WTC11 (cell line): ENCODE measurements at places on chromosomes 11 and 22.

DNA sequence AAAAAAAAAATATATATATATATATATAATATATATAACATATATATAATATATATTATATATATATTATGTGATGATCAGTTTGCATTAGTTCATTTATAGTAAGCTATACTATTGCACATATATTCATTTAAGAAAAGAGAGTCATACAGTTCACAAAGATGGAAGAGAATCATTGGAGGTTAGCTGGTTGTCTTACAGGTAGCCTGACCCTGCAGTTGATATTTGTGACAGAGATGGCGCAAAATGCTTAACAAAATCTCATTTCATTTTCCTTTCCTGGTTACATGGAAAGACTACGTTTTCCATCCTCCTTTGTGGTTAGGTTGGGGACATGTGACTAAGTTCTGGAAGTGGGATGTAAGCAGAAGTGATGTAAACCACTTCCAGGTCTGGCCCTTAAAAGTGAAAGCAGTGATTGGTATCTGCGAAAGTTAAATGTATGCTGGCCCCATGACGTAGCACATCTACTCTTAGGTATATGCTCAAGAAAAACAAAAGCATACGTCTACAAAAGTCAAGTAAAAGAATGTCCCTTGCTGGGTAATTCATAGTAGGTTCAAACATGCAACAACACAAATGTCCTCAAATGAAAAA lies 7.2 kb upstream of the TMEM135 start:
- no peak for DNase-seq

DNA sequence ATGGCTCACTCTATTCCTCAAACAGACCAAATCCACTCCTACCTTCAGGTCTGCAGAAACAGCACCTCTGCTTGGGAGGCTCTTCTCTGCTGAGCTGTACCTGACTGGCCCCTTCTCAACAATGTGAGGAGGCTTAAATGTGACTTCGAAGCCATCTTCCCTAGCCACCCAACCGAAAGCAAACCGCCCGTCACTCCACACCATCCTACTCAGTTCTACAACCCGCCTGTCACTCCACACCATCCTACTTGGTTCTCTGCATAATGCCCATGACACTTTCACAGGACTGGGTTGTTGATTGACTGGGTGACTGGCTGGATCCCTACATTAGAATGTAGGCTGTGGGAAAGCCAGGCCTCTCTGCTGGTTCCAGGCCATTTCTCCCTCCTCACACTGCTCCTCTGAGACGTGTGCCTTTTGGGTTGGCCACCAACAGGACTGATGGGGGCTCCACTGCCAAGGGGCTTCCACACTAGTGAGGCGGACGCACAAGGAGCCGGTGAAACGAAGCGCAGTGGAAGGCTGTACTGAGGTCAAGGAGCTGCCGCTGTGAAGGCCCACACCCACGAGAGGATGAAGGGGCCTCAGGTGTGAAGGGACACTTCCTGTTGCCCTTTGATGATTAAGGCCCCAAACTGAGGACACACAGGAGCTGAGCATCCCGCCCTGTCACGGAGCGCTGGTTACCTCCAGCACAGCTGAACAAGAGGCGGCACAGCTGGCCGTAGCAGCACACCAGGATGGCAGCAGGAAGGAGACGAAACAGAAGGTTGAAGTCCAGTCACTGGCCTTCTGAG lies 47.5 kb upstream of the SPATA19 start:
- no peak for DNase-seq

DNA sequence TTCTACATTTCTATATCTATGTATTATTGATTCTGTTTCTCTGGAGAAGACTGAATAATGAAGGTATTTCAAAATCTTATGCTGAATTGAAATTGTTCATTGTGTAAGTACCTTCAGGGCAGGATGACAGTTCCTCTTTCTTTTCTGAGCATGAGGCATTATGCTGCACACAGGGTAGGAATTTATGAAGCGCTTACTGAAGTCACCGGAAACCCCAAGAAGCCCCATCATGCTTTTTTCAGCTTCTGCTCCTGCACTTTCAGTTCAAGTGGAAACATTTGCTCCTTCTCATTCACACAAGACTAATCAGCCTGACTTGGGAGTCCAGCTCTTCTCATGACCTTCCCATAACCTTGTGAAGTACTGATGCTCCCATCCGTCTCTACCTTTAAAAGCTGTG lies 314.7 kb upstream of the SORL1-AS1 start:
- no peak for DNase-seq

- DNase-seq, result no peak
Observed at GRCh38 chr11:76753950-76754349, 29.2 kb upstream of the TSKU start.

GRCh38 chr11:27248576-27249509 lies 114.2 kb downstream of the CCDC34 start:
- DNase-seq, result no peak

GRCh38 chr11:113282898-113283437 lies 31.4 kb upstream of the TTC12 start:
- no peak for DNase-seq

GRCh38 chr22:35307372-35307771 lies 7.7 kb downstream of the TOM1 start:
- no peak for DNase-seq

DNA sequence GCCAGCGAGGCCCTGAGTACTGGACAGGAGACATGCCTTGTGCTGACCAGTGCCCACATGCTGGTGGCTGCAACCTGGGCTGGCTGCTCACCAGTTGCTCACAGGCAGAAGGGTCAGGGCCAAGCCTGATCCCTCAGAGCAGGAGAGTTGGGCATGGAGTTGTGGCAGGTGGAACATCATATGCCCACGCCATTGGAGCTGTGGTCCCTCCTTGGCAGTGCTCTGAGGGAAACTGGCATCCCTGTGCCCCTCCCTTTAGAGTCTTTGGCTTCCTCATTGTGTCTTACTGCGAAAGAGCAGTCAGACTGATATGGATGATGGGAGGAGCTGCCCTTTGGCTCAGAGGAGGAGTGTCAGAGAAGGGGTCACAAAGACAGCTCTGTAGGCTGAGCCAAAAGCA lies 3.1 kb upstream of the MYEOV start:
- DNase-seq, result no peak

- DNase-seq, result no peak
Observed at GRCh38 chr22:16949561-16949960, 58.5 kb downstream of the GAB4 start.

GRCh38 chr22:22343581-22344296 lies 99.2 kb downstream of the VPREB1 start:
- no peak for DNase-seq

DNA sequence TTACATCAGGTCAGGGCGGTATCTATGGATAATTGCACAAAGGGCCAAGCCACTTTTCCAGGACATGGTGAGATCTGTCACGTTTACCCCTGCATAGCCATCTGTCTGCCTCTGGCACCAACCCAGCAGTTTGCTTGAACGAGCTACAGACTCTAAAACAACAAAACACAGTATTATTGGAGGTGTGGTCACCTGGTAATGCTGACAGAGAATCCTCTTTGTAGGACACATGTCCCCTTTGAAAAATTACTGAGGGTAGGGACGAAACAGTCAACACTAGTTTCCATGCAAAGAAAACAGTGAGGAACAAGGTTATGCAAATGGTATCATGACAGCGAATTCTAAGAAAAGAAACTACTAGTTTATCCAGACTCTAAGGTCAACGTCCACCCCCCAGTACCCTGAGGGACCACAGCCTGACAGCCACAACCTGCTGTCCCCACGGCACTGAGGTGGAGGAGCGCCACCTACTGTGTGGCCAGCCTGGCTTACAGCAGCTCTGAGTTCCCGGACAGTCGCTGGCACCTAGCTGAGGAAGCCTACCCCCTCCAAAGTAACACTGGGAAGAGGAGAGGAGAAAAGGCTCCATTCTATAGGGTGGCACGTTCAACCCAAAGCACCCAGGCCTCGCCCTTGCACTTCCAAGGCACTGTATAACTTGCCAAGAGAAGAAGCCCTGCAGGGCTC lies 117.4 kb upstream of the BID start:
- DNase-seq, result peak; percentile 63

DNA sequence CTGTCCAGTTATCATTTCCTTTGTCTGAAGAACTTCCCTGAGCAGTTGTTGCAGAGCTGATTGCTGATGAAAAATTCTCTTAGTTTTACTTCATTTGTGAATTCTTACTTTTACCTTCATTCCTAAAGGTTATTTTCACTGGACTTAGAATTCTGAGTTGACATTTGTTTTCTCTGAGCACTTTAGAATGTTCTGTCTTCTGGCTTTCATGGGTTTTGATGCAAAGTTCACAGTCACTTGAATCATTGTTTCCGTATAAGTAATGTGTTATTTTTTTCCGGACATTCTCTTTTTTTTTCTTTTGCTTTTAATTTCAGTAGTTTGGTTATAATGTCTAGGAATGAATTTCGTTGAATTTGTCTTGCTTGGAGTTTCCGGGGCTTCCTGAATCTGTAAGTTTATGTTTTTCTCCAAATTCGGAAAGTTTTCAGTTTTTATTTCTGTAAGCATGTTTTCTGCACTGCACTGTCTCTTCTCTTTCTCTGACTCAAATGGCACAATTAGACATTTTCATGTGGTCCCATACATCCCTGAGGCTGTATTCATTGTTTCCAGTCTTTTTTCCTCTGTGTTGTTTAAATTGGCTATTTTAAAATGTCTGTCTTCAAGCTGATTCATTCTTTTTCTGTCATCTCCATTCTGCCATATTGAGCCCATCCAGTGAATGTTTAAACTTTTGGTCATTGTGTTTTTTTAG lies 68.5 kb upstream of the NARS2 start:
- no peak for DNase-seq

DNA sequence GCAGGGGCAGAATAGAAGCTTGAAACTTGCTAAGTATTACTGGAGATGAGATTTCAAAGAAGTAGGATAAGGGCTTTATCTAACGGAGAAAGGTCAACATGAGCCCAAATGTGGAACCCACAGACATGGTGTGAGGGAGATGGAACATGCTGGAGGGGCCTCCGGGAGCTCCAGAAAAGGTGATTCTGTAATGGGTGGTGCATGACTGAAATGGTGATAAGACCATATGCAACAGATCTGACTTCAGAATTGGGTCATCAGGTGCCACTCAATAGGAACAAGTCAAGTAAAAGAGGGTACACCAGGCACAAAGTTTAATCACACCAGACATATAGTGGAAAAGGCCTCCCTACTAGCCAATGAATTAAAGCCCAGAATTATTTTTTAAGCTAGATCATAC lies 7.9 kb upstream of the CEP295 start:
- no peak for DNase-seq

DNA sequence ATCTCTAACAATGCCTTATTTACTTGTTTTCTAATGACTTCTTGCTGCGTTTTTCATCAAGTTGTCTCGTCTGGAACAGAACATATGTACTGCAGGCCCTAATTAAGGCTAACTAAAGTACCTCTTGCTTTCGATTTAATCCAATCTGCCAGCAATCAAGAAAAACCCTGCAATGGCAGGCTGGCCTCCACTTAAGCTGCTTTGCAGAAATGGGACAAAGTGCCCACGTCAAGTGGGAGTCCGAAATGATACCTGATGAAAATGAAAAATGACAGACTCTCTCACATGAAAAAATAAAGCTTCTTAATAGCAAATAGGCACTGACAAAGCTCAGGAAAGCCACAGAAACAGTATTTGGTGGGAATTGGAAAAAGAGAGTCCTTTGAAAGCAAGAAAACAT lies 1454.7 kb downstream of the FAM181B start:
- DNase-seq, result no peak
